ENCODE measurements at places on chromosomes 12 and 14.

DNA sequence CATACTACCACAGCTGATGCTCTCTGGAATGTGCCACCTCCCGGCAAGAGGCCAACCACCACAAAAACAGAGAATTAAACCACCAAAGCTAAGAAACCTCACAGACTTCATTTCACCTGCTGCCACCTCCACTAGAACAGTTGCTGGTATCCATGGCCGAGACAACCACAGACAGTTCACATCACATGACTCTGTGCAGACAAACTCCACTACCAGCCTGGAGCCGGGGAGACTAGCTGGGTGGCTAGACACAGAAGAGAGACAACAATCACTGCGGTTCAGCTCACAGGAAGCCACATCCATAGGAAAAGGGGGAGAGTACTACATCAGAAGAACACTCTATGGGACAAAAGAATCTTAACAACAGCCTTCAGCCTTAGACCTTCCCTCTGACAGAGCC, 78.2 kb downstream of the RALGAPA1 start:
- DNase-seq = no peak

GRCh38 chr14:96584199-96584906, 82.2 kb downstream of the PAPOLA start:
- DNase-seq = peak; percentile 77

GRCh38 chr14:31703056-31703455, 141.9 kb downstream of the NUBPL start:
- DNase-seq = no peak

DNA sequence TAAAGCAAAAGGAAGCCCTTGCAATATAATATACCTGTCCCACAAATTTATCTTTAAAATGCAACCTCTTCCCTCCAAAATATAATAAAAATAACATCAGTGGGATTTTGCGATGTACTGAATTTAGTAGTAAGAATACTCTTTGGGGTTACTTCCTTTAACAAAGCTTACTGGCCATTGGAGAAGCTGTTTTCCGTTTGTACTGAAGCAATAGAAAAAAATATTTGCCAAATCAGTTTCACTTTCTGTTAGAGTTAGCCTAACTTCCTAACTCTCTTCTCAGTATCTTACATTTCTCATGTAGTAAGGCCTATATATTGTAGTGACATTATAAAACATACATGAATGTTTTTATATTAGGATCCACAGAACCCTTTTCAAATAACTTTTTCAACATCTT, 3.7 kb downstream of the MAX start:
- no peak for DNase-seq

DNA sequence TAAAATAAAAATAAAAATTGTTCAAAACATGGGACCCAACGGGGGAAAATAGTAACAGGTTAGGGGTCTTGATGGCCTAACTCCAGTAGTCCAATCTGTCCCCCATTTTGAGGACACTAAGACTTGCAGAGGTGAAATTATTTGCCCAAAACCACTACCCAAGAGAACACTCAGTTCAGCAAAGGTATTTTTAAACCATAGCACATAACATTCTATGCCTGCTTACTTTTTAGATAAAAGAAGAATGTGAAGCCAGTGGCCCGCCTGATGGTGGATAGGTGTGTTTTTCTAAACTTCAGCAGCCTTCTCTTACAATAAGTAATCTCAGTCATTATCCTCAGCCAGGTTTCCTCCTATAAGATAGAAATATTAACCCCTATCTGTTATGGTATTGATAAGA, 45.5 kb downstream of the ZNF641 start:
- DNase-seq = no peak

- no peak for DNase-seq
Measured at GRCh38 chr14:89339158-89339557, 77.9 kb downstream of the FOXN3 start.

- no peak for DNase-seq
Measured at GRCh38 chr14:82112210-82112839, 578.7 kb upstream of the SEL1L start.

DNA sequence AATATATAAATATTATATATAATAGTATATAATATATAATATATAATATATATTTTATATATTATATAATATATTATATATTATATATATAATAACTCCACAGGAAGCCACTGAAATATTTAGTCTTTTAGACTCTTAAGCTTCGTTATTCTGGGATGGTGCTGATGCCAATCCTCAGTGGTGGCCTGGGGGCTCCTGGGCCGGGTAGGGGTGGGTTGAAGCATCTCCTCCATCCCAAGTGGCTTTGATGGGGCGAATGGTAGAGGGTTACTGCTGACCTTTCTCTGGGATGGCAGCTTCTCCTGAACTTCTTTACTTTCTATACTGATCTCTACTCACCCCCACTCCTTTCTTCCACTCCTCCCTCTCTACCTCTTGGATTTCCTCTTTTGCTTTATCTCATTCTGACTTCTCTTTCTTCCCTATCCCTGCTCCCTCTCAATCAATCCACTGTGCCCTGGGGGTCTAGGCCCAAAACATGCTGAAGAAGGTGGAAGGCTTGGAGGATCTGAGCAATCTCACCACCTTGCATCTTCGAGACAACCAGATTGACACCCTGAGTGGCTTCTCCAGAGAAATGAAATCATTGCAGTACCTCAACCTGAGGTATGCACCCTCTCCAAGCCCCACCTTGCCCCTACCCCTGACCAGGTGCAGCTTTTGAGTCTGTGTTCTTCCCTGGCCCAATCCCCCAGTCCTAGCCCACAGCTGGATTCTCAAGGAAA, 4.8 kb upstream of the ENO2 start:
- DNase-seq = no peak

DNA sequence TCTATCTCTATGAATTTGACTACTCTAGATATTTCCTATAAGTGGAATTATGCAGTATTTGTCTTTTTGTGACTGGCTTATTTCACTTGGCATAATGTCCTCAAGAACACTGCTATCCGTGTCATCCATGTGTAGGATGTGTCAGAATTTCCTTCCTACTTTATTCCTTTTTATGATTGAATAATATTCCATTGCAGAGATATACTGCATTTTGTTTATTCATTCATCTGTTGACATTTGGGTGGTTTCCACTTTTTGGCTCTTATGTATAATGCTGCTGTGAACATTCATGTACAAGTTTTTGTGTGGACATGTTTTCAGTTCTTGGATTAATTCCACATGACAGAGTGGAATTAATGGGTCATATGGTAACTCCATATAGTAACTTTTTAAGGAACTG, 45.7 kb upstream of the ATP2A2 start:
- no peak for DNase-seq

- DNase-seq = no peak
Measured at GRCh38 chr12:76920172-76921099, 41.6 kb upstream of the CSRP2 start.

DNA sequence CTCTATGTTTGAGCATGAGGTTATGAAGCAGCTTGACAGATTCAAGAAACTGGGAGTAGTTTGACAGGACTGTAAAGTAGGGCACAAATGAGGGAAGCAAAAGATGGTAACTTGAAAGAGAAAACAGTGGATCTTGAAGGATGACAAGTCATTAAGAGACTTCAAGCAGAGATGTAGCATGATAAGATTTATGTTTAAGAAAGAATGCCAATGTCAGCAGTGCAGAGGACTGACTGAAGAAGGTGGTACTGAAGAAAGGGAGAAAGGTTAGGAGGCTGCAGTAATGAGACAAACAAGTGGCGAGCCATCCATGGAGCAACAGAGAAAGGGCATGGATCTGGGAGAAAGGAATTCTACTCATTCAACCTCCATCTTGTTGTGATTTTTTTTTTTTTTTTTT, 120.2 kb upstream of the RAP1B start:
- no peak for DNase-seq

DNA sequence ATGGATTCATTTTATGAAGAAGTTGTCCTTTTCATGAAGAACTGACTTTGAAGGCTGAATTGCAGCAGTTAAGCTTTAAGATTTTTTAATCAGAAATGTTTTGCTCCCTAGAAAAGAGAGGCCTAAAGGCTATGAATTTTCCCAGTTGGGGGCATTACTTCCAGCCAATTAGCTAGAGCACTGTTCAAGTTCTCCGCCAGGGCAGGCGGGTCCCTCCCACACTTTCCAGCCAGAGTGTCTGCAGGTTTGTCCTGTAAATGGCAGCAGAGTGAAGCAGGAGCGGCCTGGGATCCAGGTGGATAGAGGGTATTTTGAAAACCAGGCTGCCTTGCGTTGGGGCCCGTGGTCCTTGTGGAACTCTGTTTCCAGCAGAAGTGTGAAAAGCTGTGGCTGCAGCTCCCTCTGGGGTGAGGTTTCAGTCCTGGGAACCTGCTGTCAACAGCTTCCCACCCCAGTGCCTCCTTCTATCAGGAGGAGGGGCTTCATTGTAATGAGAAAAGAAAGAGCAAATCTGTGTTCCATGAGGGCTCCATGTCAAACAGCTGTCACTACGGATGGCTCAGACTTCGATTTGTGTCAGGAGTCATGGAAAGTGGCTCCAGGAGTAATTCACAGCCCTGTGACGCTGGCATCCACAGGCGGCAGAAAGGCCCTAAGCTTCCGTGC, 210.7 kb upstream of the TMEM132C start:
- DNase-seq = no peak

- DNase-seq = no peak
Measured at GRCh38 chr14:59634617-59635016, 58.0 kb upstream of the CCDC175 start.

GRCh38 chr14:30656190-30656632, 34.1 kb downstream of the SCFD1 start:
- DNase-seq = peak; percentile 43

GRCh38 chr14:99777951-99778350, 15.3 kb upstream of the EML1 start:
- no peak for DNase-seq

DNA sequence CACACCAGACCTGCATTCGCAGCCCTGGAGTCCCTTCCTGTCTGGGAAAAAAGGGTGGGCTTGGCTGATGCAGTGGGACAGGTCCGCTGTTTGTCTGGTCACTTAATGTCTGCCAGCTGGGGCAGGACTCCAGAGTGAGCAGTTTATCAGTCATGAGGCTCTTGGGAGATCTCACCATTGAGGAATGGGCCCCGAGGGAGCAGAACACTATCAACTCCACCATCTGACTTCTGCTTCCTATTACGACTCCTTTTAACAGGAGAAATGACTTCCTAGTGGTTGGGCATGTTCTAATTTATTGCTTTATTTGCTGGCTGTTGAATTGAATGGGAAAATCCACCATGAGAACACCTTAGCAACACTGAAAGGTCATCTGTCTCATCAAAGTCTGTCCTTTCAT, 182.5 kb upstream of the RASSF8 start:
- DNase-seq = no peak

DNA sequence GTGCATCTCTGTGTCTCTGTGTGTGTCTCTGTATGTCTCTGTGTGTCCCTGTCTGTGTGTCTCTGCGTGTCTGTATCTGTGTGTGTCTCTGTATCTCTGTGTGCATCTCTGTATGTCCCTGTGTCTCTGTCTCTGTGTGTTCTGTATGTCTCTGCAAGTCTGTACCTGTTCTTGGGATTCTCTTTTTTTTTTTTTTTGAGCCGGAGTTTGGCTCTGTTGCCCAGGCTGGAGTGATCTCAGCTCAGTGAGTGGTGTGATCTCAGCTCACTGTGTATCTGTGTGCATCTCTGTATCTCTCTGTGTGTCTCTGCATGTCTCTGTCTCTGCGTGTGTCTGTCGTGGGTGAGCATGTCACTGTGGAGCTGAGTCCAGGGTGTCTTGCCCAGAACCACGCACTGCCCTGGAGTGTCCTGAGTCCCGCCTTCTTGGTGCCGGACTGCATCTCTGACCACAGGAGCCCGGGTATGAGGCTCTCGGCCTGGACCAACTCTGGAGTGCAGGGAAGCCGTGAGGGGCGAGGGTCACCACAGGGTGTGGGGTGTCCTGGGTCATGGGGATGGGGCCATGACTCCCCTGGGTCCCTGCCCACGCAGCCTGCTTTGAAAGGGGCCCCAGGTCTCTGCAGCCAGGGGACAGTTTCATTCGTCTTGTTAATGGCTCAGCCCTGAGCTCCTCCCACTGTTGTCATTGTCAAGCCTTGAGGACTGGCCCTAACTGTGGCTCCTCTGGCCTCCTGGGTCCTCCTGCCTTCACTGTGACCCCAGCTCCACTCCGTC, 11.8 kb downstream of the MYL2 start:
- DNase-seq = no peak

- no peak for DNase-seq
Measured at GRCh38 chr12:58067610-58068387, 126.4 kb downstream of the ATP23 start.

- DNase-seq = no peak
Measured at GRCh38 chr14:54577977-54578376, 11.0 kb downstream of the SAMD4A start.

- DNase-seq = no peak
Measured at GRCh38 chr14:56803816-56804535, 6.3 kb downstream of the OTX2 start.

- no peak for DNase-seq
Measured at GRCh38 chr12:120614848-120615247, 25.6 kb upstream of the CABP1 start.

- no peak for DNase-seq
Measured at GRCh38 chr14:41699486-41699885, 92.8 kb downstream of the LRFN5 start.

DNA sequence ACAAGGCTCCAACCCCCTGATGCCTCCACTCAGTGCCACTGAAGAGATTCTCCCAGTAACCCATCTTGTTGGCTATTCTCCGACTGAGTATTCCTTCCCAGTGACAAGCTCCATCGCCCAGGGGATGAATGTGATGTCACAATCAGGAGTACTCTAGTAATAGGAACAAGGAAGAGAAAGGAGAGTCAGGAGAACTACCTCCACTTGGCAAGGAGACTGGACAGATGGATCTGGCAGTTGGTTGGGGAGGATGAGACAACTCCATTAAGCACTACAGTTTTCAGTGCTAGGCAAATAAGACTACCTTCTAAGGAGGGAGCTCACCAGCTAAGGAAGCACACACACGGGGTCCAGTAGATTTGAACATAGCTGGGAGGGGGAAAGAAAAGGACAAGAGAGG, 5.3 kb downstream of the RNF41 start:
- DNase-seq = no peak

GRCh38 chr14:21014761-21015190, 10.1 kb downstream of the NDRG2 start:
- DNase-seq = peak; percentile 86

- DNase-seq = no peak
Measured at GRCh38 chr14:65396082-65396910, 16.2 kb upstream of the FUT8 start.

DNA sequence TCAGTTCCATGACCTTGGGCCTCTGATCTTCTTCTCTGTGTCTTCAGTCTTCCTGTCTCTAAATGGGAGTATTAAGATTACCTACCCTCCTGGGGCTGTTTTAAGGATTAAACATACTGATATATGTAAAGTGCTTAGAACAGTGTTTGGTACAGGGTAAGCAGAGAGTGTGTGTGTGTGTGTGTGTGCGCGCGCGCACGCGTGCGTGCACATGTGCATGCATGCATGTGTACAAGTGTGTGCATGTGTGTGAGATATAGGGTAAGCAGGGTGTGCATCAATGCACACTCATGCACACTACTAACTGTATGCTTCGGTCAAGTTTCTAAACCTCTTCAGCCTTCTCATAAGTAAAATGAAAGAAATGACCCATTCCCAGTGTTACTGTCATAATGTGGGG, 196.6 kb downstream of the NTF3 start:
- DNase-seq = no peak
